Right kidney (tissue), 9 donors: ENCODE measurements at places on chromosomes 7 and 10.

- no peak for DNase-seq
Observed at GRCh38 chr10:48589266-48589665, 15.6 kb downstream of the ARHGAP22 start.

- DNase-seq: no peak
Observed at GRCh38 chr10:24651923-24652322, 71.8 kb downstream of the ARHGAP21 start.

- no peak for DNase-seq
Observed at GRCh38 chr10:49001402-49001801, 61.8 kb upstream of the LRRC18 start.

- no peak for DNase-seq
Observed at GRCh38 chr7:31583942-31584341, 70.1 kb downstream of the ITPRID1 start.

- no peak for DNase-seq
Observed at GRCh38 chr10:1630304-1630703, 107.0 kb downstream of the ADARB2 start.

GRCh38 chr10:105037022-105037421, 395.9 kb downstream of the SORCS3 start:
- DNase-seq: no peak
